GM13976 (cell line): ENCODE measurements at places on chromosomes 11 and 22.

DNA sequence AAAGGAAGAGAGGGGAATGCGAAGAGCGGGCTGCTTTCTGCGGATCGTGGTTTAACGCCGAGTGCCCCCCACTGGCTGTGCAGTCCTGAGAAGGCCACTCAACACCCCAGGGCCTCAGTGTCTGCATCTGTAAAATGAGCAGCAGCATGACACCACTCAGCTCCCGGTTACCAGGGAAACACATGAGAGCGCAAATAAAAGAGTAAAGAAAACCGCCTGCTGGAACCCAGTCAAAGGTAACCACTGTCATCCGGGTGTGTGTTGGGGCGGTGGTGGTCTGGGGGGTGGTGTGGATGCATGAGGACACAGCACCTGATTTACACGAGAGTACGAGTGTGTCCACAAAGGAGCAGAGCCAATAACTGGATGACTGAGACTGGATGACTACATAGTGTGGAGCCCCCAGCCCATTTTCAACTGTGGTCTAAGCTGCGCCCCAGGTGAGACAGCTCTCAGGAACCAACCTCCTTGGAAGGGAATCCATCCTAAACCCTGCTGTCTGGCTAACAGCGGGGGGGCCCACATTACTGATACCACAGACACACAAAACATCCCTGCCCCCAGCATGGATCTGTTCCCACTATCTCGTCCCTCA is 5.7 kb downstream of the CELSR1 start:
- no peak for DNase-seq

- peak; percentile 61 for DNase-seq
Measured at GRCh38 chr11:12195768-12196167, 85.4 kb downstream of the MICAL2 start.

GRCh38 chr11:114073007-114073827 is 13.7 kb downstream of the ZBTB16 start:
- DNase-seq = no peak

DNA sequence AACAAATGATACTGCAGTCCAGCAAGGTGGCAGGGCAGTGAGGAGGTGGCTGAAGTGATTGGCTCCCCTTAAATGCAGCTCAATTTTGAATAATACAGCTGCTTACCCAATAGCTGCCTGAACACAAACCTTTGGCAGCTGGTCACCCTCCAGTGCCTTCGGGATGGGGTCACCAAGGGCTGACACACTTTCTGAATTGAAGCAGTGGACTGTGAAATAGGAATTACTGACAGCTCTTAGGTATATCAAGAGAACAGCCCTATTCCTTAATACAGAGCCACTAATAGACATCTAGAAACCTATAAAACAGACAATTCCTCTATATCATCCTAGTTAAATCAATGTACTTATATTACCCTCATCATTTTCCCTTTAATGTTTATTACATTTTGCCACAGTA is 474.2 kb upstream of the KIRREL3 start:
- no peak for DNase-seq

DNA sequence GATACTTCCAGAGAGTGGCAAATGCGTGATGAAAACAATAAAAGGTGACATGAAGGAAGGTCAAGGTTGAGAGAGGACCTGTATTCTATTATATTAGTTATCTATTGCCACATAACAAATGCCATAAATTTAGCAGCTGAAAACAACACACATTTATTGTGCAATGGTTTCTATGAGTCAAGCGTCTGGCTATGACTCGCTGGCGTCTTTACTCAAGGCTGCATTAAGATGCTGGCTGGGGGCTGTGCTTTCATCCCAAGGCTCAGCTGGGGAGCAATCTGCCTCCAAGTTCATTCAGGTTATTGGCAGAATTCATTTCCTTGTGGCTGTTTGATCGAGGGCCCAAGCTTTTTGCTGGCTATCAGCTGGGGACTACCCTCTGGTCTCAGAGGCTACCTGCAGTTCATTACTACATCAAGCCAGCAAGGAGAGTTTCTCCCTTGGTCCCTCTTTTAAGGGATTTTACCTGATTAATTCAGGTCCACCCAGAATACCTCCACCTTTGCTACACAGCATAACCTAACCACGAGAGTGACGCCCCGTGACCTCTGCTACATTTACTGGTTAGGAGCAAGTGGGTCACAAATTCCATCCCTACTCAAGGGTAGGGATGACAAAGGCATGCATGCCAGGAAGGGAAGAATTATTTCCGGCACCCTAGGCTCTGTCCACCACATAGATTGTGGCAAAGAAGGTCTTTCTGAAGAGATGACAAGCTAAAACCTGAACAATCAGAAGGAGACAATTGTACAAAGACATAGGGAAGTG is 549.1 kb downstream of the MN1 start:
- no peak for DNase-seq

GRCh38 chr11:113370634-113371033 is 16.9 kb upstream of the ANKK1 start:
- DNase-seq = no peak

GRCh38 chr11:65965986-65966762 is 4.6 kb downstream of the SART1 start:
- DNase-seq = no peak

DNA sequence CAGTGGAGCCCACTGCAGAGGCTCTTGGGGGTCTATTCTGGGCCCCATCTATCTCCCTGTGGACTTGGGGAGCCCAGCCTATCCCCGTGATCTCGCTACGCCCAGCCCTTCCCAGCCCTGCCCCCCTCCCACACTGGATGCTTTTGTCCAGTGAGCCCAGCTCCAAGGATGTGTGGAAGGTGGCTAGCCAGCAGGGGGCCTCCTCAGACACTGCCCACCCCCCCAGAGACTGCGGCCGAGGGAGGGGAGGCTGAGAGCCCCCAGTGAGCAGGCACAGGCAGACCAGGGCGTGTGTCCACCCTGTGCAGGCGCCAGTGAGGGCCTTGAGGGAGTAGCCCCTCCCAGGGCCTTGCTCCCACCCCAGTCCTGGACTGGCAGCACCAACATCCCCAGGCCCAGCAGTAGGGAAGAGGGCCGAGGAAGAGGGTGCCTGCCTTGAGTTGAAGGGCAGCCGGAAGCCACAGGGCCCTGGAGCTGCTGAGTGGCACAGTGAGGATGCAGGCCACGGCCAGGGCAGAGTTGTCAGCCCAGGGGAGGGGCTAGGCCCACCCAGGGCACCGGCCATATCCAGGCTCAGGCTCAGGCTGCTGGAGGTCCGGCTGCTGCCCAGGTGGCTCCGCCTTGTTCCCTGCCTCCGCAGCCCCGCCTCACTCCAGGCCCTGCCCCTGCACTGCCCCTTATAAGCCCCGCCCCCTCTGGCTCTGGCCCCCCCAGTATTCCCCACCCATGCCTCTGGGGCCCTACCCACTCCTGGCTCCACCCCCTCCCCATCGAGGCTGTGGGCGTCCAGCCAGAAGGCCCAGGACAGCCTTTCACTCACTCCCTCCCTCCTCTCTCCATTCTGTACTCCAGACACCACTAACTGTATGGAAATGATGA is 28.0 kb downstream of the MOB2 start:
- no peak for DNase-seq

DNA sequence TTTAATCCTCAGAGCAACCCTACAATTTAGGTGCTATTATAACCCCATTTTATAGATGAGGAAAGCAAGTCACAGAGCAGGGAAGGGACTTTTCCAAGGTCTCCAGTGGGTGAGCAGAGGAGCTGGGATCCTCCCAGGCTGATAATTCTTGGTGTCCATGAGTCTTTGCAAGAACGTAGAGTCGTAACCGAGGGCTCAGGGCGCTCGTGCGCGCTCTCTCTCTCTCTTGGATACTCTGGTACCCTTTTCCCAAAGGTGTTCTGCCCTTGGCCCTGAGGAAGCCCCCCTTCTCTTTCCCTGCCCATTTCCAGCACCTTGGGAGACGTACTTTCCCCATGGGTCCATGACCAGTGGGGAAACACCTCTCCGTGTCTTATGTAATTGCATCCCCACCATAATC is 5.2 kb upstream of the ZP1 start:
- no peak for DNase-seq

GRCh38 chr11:10456519-10456918 is 1.5 kb downstream of the AMPD3 start:
- no peak for DNase-seq

DNA sequence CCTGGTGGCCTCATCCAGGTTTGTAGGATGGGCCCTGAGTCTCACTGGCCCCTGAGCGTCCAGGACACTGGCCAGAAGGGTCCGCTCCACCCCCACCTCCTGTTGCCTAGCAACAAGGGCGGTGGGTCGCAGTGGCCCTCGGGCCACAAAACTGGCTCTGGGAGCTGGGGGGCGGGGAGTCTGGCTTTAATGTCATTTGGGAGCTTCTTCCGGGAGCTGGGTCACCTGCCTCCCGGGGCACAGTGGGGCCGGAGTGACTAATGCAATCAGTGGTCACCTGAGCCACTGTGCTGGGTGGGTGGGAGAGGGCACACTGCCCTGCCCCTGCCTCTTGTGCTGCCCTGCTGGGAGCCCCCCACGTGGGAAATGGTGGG is 2.6 kb downstream of the TH start:
- DNase-seq = no peak

DNA sequence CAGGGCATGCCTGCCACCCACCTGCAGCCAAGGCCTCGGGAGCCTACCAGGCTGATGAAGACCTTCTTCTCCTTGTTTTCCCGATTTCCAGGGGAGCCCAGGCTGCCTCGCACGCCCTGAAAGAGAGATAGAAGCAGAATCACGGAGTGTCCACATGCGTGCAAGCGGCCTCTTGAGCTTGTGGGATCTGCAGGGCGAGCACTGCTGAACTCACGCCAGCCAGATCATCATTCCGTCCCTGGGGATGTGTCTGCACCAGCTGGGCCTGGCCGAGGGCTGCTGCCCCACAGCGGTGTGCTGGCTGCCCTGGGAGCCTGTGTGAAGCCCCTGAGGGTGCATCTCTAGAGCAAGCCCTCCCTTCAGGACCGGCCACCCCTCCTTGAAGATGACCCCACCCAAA is 17.9 kb downstream of the USH1C start:
- no peak for DNase-seq

GRCh38 chr11:105144887-105145286 is 5.3 kb upstream of the CARD18 start:
- DNase-seq = no peak

- DNase-seq = no peak
Measured at GRCh38 chr11:80462211-80462610, 1021.4 kb upstream of the TENM4 start.

DNA sequence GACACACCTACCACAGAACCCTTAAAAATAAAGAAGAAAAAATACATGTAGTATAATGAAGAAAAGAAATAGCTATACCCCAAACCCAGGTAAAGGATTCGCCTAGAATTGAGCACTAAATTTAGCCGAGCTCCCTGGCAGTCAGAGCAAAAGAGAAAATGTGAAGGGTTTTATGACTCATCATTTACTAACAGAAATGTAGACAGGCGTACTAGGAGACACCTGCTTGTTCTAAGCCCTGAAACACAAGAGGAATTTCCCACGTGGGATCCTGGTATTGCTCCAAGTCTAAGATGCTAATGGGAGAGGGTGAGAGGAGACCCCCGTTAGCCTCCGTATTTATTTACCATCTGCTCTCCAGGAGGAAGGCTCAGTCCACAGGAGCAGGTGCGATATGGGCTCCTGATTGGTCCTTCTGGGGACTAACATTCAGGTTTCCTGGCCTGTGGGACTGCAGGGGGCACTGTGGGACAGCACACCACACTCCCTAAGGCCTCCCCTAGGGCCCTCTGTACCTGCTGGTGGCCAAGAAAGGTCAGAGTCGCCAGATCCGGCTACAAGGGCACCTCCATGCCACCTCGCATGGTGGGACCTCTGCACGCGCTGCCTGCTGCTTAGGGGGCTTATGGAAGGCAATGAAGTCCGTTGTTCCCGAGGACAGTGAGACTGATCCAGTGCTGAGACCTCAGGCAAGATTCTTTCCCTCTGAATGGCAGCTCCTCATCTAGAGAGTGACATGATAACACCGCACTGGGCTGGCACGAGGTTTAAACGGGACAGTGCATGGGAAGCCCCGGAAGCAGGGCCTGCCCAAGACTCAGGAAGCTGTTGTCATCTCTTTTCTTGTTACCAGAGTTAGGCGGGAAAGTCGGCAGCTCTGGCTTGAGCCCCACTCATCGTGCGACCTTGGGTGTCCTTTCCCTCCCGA is 25.8 kb downstream of the KCNC1 start:
- peak; percentile 79 for DNase-seq

GRCh38 chr22:49768077-49768910 is 59.4 kb downstream of the BRD1 start:
- no peak for DNase-seq

- DNase-seq = no peak
Measured at GRCh38 chr22:43152003-43152356, 621 bp downstream of the TSPO start.

DNA sequence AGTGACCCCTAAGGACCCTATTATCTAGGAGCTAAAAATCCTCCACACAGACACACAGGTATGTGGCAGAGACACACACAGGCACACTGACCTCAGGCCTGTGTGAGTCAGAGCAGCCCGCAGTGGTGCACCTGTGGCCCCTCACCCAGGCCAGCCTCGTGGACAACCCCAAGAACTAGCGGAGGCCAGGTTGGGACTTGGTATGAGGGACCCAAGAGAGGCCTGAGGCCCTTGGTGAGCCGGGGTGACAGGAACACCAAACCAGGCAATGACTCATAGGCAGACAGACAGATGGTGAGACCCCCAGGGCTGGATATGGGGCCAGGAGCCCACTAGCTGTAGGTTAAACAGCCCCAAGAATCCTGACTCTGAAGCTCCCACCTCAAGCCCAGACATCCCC is 6.0 kb downstream of the CASTOR1 start:
- DNase-seq = no peak

DNA sequence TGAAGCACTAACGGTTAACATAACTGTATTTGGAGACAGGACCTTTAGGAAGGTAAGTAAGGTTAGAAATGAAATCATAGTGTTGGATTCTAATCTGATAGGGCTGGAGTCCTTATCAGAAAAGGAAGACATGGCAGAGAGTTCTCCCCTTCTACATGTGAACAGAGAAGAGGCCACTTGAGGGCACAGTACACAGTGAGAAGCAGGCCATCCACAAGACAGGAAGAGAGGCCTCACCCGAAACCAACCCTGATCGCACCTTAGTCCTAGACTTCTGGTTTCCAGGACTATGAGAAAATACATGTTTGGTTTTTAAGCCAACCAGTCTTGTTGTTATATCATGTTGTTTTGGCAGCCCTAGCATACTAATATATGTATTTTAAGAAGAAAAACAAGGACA is 170.0 kb downstream of the LRRC4C start:
- no peak for DNase-seq
